Adipocyte (in vitro differentiated cells): ENCODE measurements at places on chromosomes 2 and 18.

DNA sequence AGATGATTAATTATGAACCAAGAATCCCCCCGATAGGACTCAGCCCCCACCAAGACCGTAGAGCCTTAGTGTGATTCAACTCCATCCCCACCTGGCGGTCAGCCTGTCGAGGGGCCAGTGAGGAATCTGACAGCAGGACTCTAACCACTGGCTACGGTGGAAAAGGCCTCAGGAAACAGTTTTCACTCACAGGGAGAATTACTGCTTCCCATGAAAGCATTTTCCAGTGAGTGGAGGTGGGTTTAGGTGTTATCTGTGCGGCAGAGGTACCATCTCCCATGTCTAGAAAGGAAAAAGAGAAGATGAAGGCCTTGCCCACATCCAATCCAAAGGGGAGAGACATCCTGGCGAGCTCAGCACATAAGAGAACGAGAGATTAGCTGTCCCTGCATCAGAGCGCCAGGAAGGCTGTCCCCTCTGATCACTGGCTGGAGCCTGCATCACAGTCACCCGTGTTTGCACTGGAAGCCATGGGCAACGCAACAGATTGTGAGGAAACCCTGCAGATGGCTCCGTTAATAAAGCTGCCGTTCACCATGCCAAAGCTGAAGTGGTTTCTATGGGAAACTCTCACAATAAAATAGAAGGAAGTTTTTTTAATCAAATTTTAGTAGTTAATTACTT is 22.3 kb downstream of the COX7A2L start:
- no peak for DNase-seq

GRCh38 chr2:216516730-216517350 is 18.2 kb downstream of the RPL37A start:
- DNase-seq = peak; percentile 88

- DNase-seq = no peak
Observed at GRCh38 chr2:68388358-68388757, 23.3 kb downstream of the PLEK start.

GRCh38 chr2:70498054-70498453 is 55.6 kb downstream of the TGFA start:
- DNase-seq = no peak

DNA sequence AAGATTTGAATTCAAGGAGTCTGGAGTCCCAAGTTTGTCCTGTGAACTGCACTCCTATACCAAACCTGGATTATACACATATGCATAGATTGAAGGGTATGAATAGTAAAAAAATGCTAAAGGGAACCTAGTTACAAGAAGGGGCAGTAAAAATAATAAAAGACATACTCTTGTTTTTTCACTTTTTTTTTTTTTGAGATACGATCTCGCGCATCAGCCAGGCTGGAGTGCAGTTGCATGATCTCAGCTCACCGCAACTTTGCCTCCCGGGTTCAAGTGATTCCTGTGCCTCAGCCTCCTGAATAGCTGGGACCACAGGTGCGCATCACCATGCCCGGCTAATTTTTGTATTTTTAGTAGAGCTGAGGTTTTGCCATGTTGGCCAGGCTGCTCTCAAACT is 22.3 kb downstream of the KRTCAP3 start:
- DNase-seq = no peak

DNA sequence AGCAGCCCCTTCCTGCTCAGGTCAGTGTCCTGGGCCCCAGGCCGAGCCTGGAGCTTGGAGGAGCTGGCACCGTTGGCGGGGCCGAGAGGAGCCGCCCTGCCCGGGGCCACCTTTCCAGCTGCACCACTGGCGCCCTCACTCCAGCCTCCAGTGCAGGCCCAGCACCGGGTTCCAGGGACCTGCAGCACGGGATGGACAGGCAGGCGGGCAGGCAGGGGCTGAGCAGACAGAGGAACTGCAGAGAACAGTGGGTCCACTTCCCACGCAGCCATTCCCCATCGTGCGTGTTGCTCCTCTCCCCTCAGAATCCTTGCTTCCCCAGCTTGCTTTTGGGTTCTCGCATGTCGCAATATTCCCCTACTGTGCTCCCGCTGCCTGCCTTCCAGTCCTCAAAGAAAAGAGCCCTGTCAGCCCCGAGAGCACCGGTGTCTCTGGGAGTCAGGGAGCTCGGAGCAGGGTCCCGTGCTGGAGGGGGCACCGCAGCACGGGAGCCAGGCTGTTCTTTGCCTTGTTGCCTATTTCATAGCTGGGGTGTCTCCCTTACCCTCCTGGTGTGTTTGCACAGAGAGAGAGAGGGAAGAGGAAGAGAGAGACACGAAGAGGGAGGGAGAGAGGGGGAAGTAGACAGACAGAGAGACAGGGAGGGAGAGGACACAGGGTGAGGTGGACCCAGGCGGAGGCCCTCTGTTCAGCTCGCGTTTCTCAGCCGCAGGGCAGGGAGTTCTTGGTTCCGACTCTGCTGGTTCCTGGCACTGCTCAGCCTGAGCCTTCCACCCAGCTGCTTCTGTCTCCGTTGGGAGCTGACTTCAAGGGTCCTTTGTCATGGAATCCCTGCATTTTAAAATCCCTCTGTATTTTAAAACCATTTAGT is 126.0 kb downstream of the MBP start:
- no peak for DNase-seq

DNA sequence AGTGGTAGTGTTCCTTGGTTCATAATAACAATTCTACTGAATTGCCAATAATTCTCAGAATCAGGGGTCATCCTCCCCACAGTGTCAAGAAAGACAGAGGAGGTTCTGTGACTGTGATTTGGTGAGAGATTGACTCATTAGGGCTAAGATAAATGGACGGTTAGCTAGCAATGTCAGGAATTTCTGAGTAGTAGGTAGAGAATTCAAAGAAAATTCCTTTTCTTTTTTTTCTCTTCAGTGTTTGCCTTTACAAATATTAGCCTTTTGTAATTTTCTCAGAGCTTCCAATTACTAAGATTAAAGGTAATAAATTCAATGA is 16.8 kb upstream of the CRIM1 start:
- DNase-seq = peak; percentile 56

GRCh38 chr2:236861196-236861875 is 224.4 kb upstream of the COPS8 start:
- DNase-seq = no peak

GRCh38 chr2:226902041-226902966 is 66.5 kb downstream of the RHBDD1 start:
- peak; percentile 57 for DNase-seq

- no peak for DNase-seq
Observed at GRCh38 chr2:201415149-201415548, 36.1 kb downstream of the TRAK2 start.

- no peak for DNase-seq
Observed at GRCh38 chr2:43070030-43070429, 156.4 kb downstream of the ZFP36L2 start.

DNA sequence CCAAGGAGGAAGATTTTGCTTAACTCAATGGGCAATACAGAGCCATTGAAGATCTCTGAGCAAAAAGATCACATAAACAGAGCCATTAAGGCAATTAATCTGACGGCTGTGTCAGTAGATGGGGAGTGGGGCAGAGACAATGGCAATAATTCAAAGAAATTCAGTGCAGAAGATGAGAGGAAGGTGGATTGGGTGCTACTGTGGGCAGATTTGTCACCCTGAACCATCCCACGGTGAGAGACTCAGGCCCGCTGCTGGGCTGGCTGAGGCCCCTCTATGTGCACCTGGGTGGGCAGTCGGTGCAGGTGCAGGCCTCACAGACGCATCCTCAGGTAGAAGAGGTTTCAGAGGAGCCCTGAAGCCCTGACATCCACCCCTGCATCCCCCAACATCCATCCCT is 458.6 kb downstream of the EIPR1 start:
- DNase-seq = no peak

DNA sequence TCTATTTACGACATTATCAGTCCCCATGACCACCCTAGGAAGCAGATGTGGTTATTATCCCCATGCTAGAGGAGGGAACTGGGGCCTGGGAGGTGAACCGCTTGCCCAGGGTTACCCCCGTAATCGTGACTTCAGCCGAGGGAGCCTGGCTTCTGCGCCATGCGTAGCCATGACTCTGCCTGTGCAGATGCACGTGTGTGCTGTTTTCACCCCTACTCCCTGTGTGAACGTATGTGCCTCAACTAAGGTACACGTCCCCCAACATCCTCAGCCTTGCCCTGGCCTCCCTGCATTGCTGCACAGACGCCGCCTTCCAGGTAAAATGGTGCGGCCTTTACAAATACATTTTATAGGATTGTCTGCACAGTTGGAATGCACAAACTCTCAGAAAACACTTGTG is 40.2 kb downstream of the LPIN1 start:
- DNase-seq = no peak

GRCh38 chr2:217802266-217802665 is 200.5 kb downstream of the TNS1 start:
- no peak for DNase-seq

DNA sequence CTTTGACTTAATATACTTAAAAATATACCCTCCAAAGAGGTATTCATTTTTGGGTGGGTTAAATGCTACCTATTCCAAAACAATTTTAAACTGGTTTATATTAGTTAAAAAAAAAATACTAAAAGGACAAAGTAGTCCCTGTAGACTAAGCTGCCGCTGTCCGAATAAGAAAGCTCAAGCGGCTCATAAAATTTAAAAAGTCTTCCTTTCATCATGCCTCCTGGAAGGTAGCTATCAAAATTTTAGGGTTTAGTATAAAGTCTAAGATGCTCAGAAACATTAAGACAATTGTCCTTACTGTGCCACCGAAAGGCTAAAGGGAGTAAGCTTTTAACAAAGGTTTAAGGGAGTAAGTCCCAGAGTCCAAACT is 440 bp upstream of the UGGT1 start:
- no peak for DNase-seq

DNA sequence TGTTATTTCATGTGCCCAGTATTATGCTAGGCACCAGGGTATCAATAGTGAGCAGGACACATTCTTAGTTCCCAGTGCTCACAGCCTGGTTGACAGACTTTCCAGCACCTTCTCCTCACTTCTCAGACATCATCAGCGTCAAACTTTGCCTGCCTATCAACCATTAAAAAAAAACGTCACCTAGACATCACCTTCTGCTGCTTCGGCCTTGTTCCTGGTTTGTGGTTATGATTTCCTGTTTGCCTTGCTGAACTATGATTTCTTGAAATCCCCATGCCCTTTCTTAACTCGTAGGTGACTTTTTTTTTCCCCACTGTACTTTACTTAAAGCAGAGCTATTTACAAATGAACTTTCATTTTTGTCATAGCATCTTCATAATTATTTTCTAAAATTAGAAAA is 60.4 kb upstream of the NABP1 start:
- no peak for DNase-seq

DNA sequence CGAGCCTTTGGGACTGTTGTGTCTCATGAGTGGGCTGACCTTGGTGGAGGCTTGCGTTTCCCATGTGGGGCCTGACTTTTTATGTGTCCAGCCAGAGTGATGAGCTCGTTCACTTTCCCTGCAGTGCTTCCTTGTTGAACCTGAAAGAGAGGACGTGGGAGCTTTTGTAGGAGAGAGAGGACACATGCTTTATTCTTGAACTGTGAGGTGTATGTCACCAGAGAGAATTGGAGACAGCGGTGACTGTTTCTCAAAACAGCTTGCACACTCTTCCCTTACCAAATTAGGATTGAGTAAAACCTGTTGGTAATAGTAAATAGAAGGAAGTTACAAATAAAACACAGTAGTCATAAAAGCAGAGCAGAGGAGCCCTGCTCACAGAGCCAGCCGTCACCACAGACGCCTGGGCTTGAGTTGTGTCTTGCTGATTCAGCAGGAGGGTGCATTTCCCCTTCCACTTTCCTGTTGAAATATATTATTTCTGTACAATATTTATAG is 60.7 kb downstream of the INPP4A start:
- DNase-seq = no peak

GRCh38 chr2:97722227-97722626 is 8.9 kb downstream of the ZAP70 start:
- DNase-seq = no peak

- DNase-seq = no peak
Observed at GRCh38 chr2:70181363-70181956, 9.4 kb downstream of the C2orf42 start.
